ENCODE measurements at places on chromosomes 12 and 14. TPM values are rescaled to one million over a fixed set of nuclear protein-coding genes. Genes with fewer than 3 reads are reported as not detected.
A peak's percentile ranks its signal among the peaks of the same experiment; 100 is the strongest.

- DNase-seq, result no peak
These were observed 59.2 kb downstream of the WASHC4 start for GRCh38 chr12:105166736-105167135.

- DNase-seq, result no peak
These were observed 148.1 kb downstream of the CALM1 start for GRCh38 chr14:90544971-90545370.

DNA sequence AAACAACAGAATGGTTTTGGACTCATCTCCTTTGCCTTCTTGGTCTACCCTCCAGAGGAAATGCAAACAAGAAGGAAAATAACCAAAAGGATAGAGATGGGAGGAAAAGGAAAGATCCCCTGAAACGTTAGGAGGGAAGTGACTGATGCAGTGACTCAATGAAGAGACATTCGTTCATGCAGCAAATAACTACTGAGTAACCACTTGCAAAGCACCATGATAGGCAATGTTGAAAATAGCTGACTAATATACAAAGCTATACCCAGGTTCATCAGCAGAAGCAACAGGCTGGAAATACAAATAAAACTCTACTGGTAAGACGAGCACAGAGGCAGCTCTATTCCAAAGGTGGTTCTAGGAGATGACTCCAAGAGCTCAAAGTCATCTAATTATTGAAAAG, 41.8 kb downstream of the R3HDM2 start:
- DNase-seq, result peak; percentile 94

DNA sequence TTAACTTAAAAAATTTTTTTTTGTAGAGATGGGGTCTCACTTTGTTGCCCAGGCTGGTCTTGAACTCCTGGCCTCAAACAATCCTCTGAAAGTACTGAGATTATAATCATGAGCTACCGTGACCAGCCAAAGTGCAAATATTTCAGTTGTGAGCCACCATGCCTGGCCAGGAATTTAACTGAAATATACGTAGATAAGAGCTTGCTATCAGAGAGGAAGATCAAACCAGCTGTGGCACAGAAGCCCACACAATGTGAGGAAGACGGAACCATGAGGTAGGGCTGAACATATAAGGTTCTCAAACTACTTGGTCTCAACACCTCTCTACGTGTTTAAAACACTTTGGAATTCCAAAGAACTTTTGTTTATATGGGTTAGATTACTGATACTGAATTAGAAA, 29.1 kb downstream of the ATG14 start:
- no peak for DNase-seq

DNA sequence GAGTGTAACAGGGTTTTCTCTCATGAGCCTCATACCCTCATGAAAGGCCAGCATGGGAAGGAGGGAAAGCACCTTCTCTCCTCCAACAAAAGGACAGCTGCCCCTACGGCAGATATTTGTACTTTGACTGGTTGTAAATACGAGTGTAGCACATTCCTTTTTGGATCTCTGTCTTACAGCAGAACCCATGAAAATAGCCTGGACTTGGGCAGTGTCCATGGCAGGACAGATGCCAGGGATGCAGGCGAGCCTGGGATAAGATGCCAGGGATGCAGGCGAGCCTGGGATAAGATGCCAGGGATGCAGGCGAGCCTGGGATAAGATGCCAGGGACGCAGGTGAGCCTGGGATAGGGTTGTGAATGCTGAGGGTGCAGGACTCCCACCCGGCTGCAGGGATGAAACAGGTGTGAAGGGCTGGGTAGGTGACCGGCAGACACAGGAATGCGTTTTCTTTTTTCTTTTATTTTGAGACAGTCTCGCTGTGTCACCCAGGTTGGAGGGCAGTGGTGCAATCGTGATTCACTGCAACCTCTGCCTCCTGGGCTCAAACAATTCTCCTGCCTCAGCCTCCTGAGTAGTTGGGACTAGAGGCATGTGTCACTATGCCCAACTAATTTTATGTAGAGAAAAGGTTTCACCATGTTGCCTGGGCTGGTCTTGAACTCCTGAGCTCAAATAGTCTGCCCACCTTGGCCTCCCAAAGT, 120.0 kb downstream of the BEGAIN start:
- no peak for DNase-seq

- DNase-seq, result peak; percentile 31
These were observed 12.8 kb upstream of the PALS1 start for GRCh38 chr14:67228325-67228984.

DNA sequence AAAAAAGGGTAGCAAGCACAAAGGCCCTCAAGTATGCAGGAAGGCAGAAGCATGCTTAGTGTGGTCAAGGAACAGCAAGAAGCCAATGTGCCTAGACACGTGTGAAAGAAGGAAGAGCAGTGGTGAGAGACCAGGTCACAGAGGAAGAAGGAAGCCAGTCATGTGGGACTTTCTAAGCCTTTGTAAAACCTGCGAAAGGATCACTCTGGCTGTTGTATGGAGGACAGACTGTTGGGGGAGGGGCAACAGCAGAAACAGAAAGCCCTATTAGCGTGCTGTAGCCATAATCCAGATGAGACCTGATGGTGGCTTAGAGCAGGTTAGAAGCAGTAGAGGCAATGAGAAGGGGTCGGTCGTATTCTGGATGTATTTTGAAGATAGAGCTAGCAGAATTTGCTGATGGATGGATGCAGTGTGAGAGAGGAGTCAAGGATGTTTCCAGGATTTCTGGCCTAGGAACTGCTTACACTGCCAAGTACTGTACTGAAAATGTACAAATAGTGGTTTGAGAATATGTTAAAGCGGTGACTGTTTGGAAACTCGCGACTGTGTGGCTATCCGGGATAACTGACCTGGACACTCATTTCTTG, 5.7 kb upstream of the MLF2 start:
- DNase-seq, result no peak

DNA sequence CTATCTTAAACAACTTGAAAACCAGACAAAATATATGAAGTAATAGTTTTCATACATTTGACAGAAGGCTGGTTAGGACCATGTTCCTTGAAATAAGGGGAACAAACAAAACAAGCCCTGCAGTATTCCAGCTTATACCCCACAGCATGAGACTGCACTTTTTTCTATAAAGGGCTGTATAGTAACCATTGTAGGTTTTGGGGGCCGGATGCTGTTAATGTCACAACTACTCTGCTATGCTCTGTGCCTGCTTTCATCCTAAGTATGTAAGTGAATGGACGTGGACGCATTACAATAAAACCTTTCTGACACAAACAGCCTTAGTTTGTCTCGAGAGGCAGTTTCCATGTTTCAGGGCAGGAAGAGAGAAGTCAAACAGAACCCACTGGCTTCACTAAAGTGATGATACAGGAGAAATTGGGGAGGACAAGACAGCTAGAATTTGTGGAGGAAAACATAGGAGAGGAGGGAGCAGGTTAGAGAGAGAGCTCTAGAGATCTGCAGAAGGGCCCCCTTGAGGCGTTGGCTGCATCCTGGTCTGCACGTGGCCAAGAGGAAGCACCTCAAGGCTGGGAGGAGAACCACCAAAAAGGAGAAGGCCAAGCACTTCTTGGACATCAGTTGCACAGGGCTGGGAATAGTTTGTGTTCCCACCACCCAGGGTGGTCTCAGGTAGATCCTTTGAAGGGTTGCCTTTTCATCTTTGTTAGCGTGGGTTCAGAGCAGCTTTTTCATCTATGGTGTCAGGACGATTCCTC, 63.7 kb downstream of the TRAF3 start:
- no peak for DNase-seq

- no peak for DNase-seq
These were observed 26.9 kb downstream of the TBX3 start for GRCh38 chr12:114656906-114657596.

DNA sequence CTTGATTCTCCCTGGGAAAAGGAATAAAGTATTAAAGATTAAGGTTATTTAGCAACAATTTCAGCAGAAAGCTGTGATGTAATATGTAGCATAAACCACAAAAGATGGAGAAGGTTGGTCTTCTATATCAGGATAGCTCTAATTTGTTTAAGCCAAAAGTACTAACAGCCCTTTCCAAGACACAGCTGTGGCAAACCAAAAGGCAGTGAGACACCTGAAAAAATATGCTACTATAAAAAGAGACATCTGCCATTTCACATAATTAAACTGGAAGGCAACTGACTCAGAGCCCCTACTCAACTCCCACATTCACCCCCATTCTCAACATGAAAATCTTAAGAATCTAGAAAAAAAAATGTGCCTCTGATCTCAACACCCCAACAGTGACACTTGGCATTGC, 390.2 kb upstream of the PRICKLE1 start:
- no peak for DNase-seq

DNA sequence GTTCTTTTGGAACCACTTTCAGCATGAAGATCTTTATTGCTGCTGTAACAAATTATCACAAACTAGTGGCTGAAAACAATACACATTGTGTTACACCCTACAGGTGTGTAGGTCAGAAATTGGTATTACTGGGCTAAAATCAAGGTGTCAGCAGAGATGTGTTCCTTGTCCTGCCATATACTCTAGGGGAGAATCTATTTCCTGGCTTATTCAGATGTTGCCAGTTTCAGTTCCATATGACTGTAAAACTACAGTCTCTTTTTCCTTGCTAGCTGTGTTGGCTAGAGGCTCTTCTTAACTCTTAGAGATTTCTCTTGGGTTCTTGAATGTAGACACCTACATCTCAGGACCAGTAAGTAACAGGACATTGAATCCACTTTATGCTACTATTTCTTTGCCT, 215.6 kb upstream of the PPFIA2 start:
- DNase-seq, result no peak

GRCh38 chr12:66929121-66929520, 250.2 kb upstream of the GRIP1 start:
- no peak for DNase-seq

DNA sequence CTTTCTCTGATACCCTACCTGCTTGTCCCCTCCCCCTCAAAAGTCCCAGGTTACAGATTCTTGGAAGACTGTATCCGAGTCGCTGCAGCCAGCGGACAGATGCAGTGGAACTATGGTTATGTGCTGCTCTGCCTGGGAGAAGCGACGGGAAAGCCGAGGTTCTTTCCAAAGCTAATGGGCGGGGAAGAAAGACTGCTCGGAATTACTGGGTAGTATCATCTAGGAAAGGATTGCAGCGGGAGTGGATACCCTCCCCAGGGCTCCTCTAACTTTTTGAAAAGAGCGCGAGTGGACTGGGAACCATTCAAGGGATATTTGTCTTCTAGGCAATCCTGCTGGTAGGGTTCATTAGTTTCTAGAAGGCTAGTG, 1.4 kb downstream of the PTHLH start:
- DNase-seq, result peak; percentile 58

DNA sequence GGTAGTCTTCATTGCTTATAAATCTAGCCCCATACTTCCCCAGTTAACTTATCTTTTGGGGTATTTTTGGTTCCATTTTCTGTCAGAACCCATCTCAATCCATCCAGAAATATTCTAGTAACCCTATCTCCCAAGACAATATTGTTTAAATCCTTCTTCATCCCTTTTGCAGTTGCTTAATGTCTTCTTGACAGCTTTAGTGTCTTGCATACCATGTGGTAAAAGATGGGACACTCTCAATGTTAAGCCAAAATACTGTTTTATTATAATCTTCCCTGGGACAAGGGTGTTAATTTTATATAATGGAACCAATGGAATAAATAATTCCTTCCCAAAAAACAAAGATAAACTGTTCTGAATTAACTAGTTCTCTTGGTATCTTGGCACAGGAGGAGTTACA, 450.2 kb downstream of the CCER1 start:
- no peak for DNase-seq

DNA sequence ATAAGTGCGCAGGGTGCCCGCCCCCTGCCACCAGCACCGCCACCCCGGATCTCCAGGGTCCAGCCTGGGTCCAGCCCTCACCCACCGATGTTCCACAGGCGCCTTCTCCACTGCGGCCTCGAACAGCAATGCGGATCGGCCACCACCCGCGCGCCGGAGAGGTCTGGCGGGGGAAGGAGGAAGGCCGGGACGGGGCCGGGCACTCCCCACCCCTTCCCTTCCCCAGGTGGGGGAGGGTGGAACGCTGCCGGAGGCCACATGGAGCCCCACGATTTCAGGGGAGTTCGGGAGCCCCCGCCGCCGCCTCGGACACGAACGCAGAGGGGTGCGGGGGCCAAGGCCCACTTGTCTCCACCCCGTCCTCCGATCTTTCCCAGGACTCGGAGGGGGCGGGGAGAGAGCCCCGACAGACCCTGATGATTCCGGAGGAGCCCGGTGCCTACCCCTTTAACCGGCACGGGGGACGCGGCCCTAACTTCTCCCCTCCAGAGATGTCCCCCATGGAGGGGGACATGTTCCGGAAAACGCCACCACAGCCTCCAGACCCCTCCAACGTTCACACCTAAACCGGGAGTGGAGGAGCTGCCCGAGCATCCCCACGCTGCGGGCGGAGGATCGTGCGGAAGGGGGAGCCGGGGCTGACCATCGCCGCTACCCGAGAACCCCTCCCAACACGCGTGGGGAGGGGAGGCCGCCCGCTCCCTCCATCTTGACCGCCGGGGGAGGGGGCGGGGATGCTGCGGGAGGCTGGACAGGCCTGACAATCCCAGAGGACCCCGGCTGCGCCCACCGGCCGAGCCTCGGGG, 1.1 kb downstream of the ATXN2 start:
- DNase-seq, result no peak

DNA sequence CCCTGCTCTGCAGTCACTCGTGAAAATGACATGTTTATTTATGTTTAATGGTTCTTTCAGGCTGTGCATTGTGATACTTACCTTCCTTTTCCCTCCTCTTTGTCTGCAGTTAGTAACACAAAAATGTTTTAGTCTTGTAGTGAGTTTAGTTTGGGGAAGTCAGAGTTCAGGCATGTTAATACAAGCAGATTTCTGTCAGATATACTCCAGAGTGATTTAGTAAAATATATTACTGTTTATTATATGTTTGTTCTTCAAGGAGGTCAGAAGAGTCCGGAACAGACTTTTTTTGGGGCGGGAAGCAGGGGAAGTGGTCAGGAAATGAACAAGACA, 28.7 kb downstream of the MSRB3 start:
- peak; percentile 60 for DNase-seq

GRCh38 chr12:52165096-52165855, 26.5 kb downstream of the KRT80 start:
- DNase-seq, result no peak

- DNase-seq, result no peak
These were observed 56.0 kb downstream of the FOS start for GRCh38 chr14:75334549-75335051.

GRCh38 chr14:105182296-105183020, 1.3 kb upstream of the NUDT14 start:
- DNase-seq, result no peak

TMX1 gene
- 58.2 TPM for total RNA-seq

NANOG gene
- total RNA-seq, result not detected

DNAH10 gene
- under 0.01 TPM for total RNA-seq

CLEC14A gene
- total RNA-seq, result not detected

Measured in bronchial epithelial cell (primary cell).